ENCODE measurements at places on chromosomes 7 and 10. TPM values are rescaled to one million over a fixed set of nuclear protein-coding genes. Genes with fewer than 3 reads are reported as not detected.

DNA sequence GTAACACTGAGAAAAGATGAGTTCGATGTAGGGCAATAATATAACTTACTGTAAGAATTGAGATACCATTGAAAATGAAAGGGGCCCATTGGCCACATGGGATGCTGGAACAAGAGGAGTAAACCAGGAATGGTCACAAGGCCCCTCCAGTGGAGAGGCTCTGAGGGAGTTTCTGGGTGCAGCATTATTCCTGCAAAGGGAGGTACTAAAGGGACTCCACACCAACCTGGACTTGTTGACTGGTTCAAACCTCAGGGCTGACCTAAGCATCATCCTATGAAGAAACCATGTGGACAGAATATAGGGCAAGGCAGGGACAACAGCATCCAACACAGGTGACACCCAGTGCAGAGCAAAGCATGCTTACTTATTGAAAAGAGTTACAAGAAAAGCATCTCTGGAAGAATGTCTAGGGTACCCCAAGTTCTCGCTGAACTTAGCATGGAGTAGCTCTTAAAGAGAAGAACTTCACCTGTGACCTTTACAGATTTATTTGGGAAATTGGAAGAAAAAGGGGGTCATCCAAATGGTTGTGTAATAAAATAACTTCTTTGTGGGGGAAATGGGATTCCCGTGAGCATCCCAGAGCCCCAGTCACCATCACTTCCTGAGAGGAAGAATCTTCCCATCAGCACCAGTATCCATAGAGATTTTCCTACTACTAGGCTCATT lies 34.7 kb downstream of the PRSS2 start:
- peaks cover 42% of the 10 kb centered on the region for H3K27me3 ChIP-seq
- H3K36me3 ChIP-seq: no peaks in the 10 kb centered on the region
- no peak overlapping the region for H3K4me3 ChIP-seq
- DNase-seq: no peak

GRCh38 chr7:41977151-41977651 lies 259.8 kb downstream of the GLI3 start:
- H3K27me3 ChIP-seq: no peaks in the 10 kb centered on the region
- H3K27ac ChIP-seq: no peak overlapping the region
- H3K4me3 ChIP-seq: no peak overlapping the region
- peak; percentile 73 for DNase-seq
- H3K36me3 ChIP-seq: peaks cover 25% of the 10 kb centered on the region
- peaks cover 52% of the 10 kb centered on the region for H3K4me1 ChIP-seq

GRCh38 chr10:70494536-70494935 lies 16.0 kb downstream of the PALD1 start:
- H3K36me3 ChIP-seq: no peaks in the 10 kb centered on the region
- H3K27ac ChIP-seq: no peak overlapping the region
- no peak for DNase-seq
- no peak overlapping the region for H3K4me3 ChIP-seq
- H3K4me1 ChIP-seq: peaks cover 6% of the 10 kb centered on the region
- no peaks in the 10 kb centered on the region for H3K27me3 ChIP-seq

GRCh38 chr7:139993169-139993568 lies 69.6 kb downstream of the PARP12 start:
- no peak for DNase-seq
- no peaks in the 10 kb centered on the region for H3K36me3 ChIP-seq
- no peaks in the 10 kb centered on the region for H3K4me1 ChIP-seq
- H3K4me3 ChIP-seq: no peak overlapping the region
- H3K27ac ChIP-seq: no peak overlapping the region

GRCh38 chr10:80137031-80137862 lies 4.7 kb downstream of the PLAC9 start:
- H3K27me3 ChIP-seq: peaks cover 13% of the 10 kb centered on the region
- no peak overlapping the region for H3K27ac ChIP-seq
- H3K4me3 ChIP-seq: no peak overlapping the region
- DNase-seq: no peak
- H3K4me1 ChIP-seq: no peaks in the 10 kb centered on the region

DNA sequence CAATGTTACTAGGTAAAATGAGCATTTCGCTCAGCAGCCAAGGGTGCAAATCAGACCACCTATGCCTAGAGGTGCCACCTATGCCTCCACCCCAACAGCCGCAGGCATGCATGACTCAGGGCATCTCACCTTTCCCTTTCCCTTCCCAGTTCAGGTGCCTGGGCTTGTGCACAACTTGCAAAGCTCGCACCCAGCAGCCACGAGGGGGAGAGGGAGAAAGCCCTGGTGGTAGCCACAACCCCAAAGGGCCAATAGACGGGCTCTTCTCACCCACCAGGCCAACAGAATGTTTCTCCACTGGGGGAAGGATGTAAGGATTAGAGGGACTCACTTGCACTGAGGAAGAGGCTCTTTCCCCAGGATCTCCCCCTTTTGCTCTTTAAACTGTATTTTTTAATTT lies 462.3 kb upstream of the PCDH15 start:
- no peaks in the 10 kb centered on the region for H3K4me1 ChIP-seq
- no peak overlapping the region for H3K4me3 ChIP-seq
- H3K27ac ChIP-seq: no peak overlapping the region
- no peaks in the 10 kb centered on the region for H3K27me3 ChIP-seq
- DNase-seq: no peak
- no peaks in the 10 kb centered on the region for H3K36me3 ChIP-seq

HTR5A gene
- total RNA-seq: not detected

HK1 gene
- total RNA-seq: 106 TPM
